ENCODE measurements at places on chromosomes 7 and 10. TPM values are rescaled to one million over a fixed set of nuclear protein-coding genes. Genes with fewer than 3 reads are reported as not detected.

Gene CTAGE6
- polyA plus RNA-seq, result 0.02 TPM

GRCh38 chr7:122306320-122307227 is 2.0 kb upstream of the FEZF1 start:
- no peak for DNase-seq

GRCh38 chr10:78695846-78696245 is 372.9 kb upstream of the ZMIZ1 start:
- DNase-seq, result no peak

- DNase-seq, result no peak
These were observed 187.8 kb downstream of the PHF14 start for GRCh38 chr7:11161499-11161898.

Gene LRGUK
- polyA plus RNA-seq, result 0.05 TPM

Gene UPK3B
- not detected for polyA plus RNA-seq

- DNase-seq, result no peak
These were observed 35.8 kb upstream of the CDK1 start for GRCh38 chr10:60742512-60742911.

- DNase-seq, result no peak
These were observed 47.0 kb downstream of the CDH23 start for GRCh38 chr10:71443676-71444075.
